ENCODE measurements at places on chromosomes 7 and 10.

- no peak for DNase-seq
Measured at GRCh38 chr10:119479532-119479931, 63.0 kb downstream of the RGS10 start.

- DNase-seq: no peak
Measured at GRCh38 chr10:129793479-129793878, 170.6 kb downstream of the EBF3 start.

DNA sequence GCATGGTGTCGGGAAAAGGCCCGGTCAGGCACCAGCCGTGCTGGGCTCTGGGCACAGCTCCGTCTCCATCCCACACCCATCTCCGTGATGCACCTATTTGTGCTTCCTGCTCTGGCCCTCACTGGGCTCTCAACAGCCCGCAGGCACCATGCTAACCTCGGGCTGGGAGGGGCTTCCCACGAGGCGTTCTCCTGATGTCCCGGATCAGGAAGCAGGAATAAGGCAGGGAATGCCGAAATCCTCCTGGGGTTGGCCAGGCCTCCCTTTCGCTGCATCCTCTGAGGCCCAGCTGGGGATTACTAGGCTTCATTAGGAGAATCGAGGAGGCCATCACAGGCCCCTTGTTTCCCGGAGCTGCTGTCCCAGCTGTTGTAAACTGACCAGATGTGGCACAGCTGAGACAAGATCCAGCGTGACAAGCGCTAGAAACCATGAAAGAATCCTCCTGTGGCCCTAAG, 72.0 kb downstream of the FAM53B start:
- DNase-seq: no peak

GRCh38 chr7:64887756-64888508, 15.1 kb upstream of the ZNF273 start:
- no peak for DNase-seq

GRCh38 chr7:46524350-46524749, 603.3 kb upstream of the IGFBP3 start:
- DNase-seq: no peak

DNA sequence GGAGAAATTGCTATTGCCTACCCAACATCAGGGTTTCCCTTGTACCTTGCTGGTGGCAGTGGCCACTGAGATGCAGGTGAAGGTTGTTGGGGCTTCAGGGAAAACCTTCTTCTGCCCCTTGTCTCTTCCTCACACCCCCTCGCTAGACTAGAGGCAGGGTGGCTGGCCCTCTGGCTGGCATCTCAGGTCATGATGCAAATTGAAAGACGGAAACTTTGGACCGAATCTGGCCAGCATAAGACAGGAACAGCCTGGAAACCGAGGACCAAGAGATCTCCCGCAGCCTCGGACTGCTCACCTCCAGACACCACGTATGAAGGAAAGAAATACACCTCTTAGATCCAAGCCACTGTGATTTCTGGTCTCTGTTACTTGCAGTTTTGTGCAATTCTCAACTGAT, 2.9 kb downstream of the SVOPL start:
- no peak for DNase-seq

DNA sequence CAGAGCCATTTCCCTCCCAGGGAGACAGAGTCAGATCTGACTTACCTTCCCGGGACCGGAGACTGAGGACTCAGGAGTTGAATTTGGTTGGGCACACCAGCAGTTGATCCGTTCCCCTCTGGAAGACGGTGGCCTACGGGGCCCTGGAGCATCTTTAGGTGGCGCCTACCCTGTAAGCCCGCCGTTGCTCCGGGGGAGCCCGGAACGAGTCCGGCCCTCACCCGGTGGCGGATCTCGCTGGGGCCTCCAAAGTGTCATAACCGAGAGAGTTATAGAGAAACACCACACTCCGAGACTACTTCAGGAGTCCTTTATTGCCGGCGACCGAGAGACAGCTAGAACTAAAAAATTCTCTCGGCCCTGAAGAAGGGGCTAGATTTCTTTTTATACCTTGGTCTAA, 182.8 kb upstream of the MBL2 start:
- DNase-seq: no peak

DNA sequence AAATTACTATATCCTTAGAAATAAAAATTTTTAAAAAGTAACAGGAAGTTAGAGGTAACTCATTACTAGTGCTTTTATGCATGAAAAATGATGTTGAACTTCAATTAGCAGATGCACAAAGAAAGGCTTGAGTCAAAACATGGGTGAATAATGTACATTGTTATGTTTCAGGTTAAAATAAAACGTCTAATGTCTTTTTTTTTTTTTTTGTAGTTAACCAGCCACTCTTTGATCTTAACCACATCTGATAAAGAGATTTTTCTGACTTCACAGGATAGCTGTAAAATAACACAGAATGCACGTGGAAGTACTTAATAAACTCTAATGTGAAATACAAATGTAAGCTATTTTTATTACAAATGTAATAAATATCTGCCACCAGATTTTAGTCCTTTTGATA, 61.7 kb downstream of the GSAP start:
- no peak for DNase-seq

DNA sequence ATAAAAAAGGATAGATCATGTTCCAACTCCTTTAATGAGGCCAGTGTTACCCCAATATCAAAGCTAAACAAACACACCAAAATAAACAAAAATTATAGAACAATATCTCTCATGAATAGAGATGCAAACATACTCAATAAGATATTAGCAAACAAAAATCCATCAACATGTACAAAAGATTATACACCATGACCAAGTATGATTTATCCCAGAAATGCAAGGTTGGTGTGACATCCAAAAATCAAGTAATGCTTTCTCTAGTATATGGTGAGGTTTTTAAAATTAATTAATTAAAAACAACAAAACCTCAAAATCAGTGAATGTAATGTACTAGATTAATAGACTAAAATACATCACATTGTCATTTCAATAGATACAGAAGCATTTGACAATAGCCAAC, 11.0 kb upstream of the MSMB start:
- no peak for DNase-seq

GRCh38 chr7:20737840-20738448, 48.7 kb downstream of the SP8 start:
- no peak for DNase-seq

GRCh38 chr7:112575864-112576263, 95.1 kb downstream of the LSMEM1 start:
- no peak for DNase-seq

DNA sequence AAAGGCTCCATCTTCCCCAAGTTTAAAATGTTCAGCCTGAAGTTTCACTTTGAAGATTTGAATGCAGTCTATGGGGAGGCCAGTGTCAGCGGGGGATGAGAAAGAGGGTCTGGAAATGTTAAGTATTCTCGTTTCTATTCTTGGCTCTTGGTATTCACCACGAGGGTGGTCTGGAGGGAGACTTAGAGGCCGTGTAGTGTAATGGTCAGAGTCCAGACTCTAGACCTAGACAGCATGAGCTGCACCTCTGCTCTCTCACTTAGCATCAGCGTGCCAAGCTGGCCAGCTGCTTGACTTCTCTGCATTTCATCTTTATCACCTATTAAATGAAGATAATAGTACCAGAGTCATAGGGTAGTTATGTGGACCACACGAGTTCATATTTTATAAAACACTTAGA, 57.9 kb downstream of the MKX start:
- DNase-seq: no peak

GRCh38 chr10:554182-554848, 135.2 kb downstream of the DIP2C start:
- DNase-seq: no peak

- no peak for DNase-seq
Measured at GRCh38 chr7:84829719-84830118, 357.1 kb downstream of the SEMA3D start.

GRCh38 chr7:100102950-100103840, 1.8 kb downstream of the AP4M1 start:
- no peak for DNase-seq

- DNase-seq: no peak
Measured at GRCh38 chr7:30681331-30681797, 892 bp downstream of the CRHR2 start.

DNA sequence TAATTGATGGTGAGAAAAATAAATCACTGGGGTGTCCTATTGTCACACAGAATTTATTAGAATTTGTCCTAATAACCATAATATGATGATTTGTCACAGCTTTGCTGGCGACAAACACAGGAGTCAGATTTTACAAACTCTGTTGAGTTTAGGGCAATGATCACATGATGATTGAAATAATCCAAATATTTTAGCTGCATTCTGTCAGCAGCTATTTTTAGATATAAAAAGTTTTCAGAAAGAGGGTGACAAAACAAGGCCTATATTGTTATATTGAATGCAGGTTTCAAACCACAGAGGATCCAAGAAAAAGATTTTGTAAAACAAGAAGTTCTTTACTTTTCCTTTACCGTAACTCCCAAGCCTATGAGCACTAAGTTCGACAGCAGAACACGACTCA, 178.8 kb downstream of the ADAM12 start:
- DNase-seq: no peak

DNA sequence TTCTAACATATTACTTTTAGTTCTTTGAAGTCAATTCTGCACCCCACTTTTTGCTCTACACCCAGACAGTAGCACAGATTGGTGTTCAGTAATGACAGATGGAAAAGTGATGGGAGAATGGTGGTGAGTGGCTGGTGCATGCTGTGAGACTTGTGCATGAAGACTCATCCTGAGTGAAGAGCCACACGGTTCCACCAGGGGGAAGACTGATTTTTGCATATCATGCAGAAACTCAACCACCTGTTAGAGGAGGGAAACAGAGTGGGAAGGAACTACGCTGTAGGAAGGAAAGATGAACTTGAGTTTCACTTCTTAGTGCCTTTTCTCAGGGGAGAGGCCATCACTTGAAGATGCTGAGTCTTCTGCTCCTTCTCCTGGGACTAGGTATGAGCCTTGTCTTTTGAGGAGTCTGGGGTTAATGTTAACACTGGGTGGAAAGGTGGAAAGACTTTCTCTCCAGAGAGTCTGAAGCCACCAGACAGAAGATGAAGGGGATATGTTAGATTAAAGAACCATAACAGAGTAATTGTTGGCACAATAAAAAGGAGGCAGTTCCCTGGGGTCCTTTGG, 9.3 kb upstream of the PRSS1 start:
- DNase-seq: no peak

GRCh38 chr10:99365736-99366135, 36.6 kb downstream of the CNNM1 start:
- no peak for DNase-seq

GRCh38 chr7:41297166-41297565, 405.7 kb downstream of the INHBA start:
- no peak for DNase-seq

- DNase-seq: no peak
Measured at GRCh38 chr10:95273393-95274312, 17.1 kb downstream of the PDLIM1 start.

GRCh38 chr7:122311734-122312450, 7.3 kb upstream of the FEZF1 start:
- DNase-seq: no peak

- no peak for DNase-seq
Measured at GRCh38 chr10:113111900-113112853, 162.1 kb downstream of the TCF7L2 start.

GRCh38 chr10:104321725-104322415, 16.4 kb downstream of the ITPRIP start:
- DNase-seq: no peak

GRCh38 chr7:50653126-50653864, 88.1 kb upstream of the DDC start:
- no peak for DNase-seq

GRCh38 chr7:121936951-121937623, 64.1 kb downstream of the PTPRZ1 start:
- DNase-seq: no peak

- no peak for DNase-seq
Measured at GRCh38 chr7:13797545-13797944, 191.9 kb downstream of the ETV1 start.

GRCh38 chr7:71472962-71473361, 341.0 kb downstream of the GALNT17 start:
- no peak for DNase-seq

DNA sequence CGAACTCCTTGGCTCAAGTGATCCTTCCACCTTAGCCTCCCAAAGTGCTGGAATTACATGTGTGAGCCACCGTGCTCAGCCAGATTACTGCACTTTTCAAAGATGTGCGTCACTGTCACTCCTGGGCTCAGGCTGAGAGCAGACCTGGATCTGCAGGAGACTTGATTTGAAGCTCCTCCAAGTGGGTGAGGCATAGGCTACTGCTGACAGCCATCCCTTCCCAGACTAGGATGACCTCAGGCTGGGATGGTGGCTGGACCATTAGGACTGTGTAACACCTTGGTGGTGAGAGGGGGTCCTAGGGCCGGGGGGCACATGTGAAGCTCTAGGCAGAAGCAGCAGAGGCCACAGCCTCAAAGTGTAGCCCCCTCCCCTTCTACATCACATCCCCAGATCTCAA, 8.2 kb upstream of the SRRM3 start:
- no peak for DNase-seq

DNA sequence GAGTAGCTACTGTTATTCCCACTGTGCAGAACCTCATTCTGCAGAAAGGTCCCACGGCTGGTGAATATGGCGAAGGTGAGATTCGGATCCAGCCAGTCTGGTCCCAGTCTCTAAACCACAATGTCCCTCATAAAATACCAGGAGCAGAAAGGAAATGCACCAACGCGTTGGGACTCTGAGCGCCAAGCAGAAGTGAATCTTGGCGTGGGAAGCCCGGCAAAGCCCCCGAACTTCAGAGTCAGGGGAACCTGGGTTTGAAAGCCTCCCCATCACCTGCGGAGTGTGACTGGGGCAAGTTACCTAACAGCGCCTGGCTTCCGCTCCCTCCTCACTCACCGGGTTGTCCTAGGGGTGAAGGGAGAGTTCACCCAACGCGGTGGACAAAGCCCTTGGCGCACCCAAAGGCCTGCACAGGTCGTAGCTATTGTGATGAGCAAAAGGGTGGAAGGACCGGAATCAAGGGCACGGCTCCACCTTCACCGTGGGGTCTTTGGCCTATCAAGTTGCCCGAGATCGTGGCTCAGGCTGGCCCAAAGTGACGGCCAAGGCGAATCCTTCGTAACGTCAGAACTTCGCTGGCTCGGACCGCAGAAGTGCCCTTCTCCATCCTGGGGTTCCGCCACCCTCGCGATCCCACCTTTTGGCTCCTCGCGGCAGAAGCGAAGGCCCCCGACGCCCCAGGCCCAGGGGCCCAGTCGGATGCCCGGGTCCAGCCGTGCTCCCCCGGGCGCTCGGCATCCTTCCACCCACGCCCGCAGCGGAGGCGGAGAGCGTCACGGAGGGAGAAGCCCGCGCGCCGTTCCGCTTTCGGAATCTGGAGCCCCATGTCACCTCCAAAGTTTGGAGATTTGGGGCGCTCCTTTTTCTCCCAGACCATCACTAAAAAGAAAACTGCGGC, 811 bp downstream of the RGS10 start:
- DNase-seq: no peak

GRCh38 chr10:131978851-131979250, 2.9 kb downstream of the BNIP3 start:
- no peak for DNase-seq

- no peak for DNase-seq
Measured at GRCh38 chr7:39535064-39535463, 31.1 kb upstream of the YAE1 start.

DNA sequence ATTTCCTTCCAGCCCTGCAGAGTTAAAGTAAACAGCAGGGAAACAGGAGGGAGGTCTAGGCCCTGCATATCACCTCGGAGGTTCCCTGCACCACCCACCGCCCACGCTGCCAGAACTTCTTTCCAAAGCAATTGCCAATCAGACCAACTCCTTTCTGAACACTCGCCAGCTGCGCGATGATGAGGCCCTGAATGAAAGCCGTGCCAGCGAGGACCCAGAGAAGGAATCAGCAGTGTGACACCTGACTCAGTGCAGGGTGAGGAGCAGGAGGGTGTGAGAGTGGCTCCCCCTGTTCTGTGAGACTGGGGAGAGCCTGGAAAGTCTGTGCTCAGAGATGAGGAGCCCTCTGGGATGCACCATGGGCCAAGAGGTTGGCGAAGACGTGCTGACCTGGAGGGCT, 3.3 kb upstream of the TCERG1L start:
- no peak for DNase-seq
